ENCODE measurements at places on chromosomes 5 and 9.

DNA sequence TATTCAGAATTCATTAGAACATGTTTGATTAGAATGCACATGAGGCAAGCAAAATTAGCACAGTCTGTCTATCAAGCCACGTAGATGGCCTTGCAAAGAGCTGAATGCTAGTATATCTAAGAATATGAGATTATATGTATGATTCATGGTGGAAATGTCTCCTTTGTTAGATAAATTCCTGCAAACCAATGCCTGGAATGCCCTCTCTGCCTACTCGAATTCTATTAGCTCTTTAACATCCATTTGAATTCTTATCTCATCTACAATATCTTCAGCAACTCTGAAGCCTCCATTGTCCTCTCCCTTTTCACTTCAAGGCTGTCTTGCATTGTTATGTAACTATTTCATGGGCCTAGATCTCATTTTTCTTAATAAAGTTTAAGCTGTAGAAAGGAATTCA, 205.5 kb downstream of the TMC1 start:
- no peak for DNase-seq

- no peak for DNase-seq
Measured at GRCh38 chr9:79613145-79613544, 41.4 kb downstream of the TLE4 start.

GRCh38 chr5:94744906-94745305, 126.4 kb downstream of the SLF1 start:
- no peak for DNase-seq

DNA sequence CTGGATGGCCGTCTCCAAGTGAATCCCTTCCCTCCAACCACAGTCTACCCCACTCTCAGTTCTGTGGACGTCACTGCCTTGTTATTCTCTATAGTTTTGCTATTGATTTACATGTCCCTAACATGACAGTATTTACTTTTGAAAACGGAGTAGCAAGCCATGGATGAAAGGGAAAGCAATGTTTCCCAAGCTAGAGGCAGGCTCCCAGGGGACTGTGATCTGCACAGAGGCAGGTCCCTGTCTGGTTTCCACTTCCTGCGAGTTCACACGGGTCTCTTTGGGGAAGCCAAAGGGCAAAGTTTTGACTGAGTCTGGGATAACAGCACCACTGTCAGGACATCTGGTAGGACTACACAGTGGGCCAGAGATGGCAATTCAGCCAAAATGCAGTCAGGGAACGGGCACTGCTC, 12.7 kb downstream of the C9orf153 start:
- no peak for DNase-seq

DNA sequence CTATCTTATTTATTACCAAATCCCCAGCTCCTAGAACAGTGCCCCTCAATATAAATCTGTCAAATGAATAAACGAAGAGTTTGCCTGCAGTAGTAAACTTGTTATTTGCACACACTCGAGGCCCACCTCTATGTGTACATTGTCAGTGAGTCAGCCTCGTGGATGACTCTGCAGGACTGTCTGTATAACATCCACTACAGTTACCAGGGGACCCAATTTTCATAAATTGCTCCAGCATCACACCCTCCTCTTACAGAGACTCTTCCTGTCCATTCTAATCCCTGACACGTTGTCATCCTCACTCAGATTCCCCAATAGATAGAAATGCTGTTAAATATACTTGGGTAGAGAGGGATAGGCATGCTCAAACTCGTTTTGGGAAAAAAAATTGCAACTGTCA, 478.5 kb downstream of the RAB3C start:
- DNase-seq: no peak

GRCh38 chr5:171957591-171958251, 48.7 kb downstream of the FBXW11 start:
- DNase-seq: no peak

DNA sequence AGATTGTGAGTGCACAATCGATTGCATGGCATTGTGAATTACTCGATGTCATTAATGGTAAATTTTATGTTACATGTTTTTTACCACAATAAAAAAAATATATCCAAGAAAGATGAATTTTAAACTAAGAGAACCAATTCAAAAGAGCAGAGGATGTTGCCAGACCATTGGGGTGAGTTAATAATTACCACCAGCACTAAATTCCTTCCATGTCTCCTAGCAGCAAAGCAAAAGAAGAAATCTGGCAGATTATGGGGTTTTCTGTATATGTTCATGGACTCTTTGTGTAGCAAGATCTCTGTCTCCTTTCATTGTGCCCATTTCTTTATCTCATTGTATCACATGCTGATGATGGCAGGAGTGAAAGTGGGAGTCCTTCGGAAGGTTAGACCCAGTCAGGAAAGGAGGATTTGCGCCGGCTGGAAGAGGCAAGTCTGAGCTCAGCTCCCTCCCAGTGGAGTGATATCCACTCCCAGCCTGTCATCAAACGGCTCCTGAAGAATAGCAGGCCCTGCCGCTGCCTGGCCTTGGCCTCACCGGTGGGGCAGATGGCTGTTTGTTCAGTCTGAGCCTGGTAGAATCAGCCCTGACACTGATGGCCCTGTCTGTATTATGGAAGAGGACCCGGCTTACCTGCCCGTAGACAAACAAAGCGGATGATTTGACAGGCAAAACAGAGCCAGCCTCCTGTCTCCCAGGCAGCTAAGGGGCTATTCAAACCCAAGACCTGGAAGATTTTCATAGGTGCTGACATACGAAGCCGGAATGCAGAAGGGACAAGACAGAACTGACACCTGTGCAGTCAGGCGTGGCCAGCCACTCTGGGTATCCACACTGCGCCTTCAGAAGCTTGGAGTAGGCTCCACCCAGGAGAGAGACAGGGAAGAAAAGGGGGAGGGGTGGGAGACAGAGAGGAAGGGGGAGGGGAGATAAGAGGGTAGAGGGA, 21.9 kb upstream of the FOXE1 start:
- DNase-seq: no peak

DNA sequence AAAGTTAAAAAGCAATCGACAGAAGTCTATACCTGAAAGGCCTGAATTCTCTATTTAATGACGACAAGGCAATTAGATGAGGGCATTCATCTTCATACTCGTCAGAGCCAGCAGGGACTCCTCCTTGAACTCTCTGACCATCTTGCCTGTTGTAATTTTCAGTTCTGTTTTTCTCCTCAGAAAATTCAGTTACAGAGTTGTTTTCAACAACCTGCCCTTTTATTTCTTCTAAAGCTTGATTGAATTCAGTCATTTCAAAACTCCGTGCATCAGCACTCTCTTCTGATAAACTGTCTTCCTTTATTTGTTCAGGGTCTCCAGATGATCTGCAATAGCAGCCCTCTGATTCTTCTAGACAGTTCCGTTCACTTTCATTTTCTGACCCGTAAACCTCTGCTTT, 15.6 kb downstream of the RIOK2 start:
- DNase-seq: no peak

GRCh38 chr5:178394074-178394473, 161.5 kb upstream of the PHYKPL start:
- no peak for DNase-seq

- DNase-seq: no peak
Measured at GRCh38 chr9:112541685-112542084, 55.1 kb downstream of the KIAA1958 start.

- DNase-seq: no peak
Measured at GRCh38 chr9:86351880-86352279, 2.3 kb downstream of the TUT7 start.

GRCh38 chr5:147177125-147177840, 57.5 kb upstream of the STK32A start:
- no peak for DNase-seq

- DNase-seq: no peak
Measured at GRCh38 chr5:39169081-39169480, 50.3 kb downstream of the FYB1 start.

GRCh38 chr5:62143268-62144229, 162.5 kb upstream of the KIF2A start:
- DNase-seq: no peak

GRCh38 chr9:33130961-33131789, 36.0 kb downstream of the B4GALT1 start:
- DNase-seq: no peak

DNA sequence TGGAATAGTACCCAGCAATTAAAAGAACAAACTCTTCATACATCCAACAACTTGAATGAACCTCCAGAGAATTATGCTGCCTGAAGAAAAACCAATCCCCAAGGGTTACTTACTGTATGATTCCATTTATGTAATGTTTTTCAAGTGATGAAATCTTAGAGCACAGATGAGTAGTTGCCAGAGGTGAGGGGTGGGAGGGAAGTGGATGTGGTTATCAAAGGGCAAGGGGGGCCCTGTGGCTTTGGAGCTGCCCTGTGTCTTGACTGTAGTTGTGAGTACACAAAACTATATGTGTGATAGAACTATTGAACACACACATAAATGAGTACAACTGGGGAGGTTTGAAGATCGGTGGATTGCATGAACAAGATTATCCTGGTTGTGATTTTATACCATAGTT, 115.8 kb upstream of the SLC25A48 start:
- DNase-seq: no peak

- no peak for DNase-seq
Measured at GRCh38 chr5:54630738-54631359, 113.3 kb downstream of the SNX18 start.

DNA sequence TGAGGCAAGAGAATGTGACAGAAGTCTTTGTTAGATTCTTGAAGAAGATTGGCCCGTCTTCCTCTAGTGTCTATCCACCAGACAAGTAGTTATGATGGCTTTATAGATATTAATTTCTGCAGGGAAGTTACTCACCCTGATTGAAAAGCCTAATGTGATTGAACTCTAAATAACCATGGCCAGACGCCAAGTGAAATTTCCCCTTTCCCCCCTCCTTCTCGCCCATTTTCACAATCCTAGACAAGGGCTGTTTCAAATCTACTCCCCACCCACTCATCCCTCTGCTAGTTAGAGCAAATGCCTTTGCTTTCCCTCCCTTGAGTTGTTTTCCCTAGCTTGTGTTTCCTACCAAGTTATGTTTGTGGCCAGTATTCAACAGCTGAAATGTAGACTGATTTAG, 182.5 kb downstream of the TMEM167A start:
- DNase-seq: no peak

- DNase-seq: no peak
Measured at GRCh38 chr5:37396352-37396751, 17.2 kb downstream of the WDR70 start.

DNA sequence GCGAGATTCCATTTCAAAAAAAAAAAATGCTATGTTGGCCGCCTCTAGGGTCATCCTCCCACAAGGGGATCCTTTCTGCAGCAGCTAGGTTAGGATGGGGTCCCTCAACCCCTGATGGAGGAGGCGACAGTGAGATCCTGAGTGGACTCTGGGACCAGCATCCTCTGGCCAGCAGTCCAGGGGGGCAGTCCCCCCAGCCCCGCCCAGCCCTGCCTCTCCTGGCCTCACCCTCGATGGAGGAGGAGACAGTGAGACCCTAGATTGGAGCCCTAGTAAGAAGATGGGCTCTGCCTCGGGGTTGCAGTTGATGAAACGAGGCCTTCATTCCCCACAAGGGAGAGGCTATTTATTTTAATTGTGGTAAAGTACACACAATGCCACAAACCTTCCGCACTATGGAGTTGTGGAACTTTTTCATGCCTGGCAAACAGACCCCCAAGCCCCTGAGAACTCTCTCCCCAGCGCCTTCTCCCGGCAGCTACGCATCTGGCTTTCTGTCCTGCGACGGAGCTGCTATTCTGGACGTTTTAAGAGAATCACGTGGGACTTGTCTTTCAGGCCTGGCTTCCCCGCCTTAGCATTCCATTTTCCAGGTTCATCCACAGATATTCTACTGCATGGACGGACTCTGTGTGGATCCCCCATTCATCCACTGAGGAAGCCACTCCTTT, 15.8 kb downstream of the VAV2 start:
- no peak for DNase-seq

GRCh38 chr5:1468247-1468612, 23.0 kb upstream of the SLC6A3 start:
- DNase-seq: no peak

GRCh38 chr9:87212605-87213021, 265.3 kb upstream of the GAS1 start:
- no peak for DNase-seq

DNA sequence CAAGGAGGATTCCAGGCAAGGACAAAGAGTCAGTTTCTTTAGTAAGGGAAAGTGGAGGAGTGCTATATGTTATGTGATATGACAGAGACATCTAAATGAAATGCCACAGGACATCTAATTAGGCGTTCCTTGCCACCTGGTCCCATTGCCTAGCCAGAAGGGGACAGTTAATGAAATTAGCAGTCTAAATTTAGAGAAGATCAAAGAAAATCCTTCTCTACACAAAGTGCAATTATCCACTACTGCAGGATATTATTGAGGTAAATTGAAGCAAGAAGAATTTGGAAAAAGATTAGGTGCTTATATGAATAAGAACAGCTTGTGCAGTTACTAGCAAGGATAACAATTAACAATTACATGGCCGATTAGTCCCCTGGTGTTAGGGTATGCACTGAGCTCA, 495.3 kb upstream of the NMUR2 start:
- no peak for DNase-seq

GRCh38 chr9:15238646-15239045, 68.4 kb downstream of the TTC39B start:
- no peak for DNase-seq

- DNase-seq: no peak
Measured at GRCh38 chr5:147075187-147075586, 159.6 kb upstream of the STK32A start.

DNA sequence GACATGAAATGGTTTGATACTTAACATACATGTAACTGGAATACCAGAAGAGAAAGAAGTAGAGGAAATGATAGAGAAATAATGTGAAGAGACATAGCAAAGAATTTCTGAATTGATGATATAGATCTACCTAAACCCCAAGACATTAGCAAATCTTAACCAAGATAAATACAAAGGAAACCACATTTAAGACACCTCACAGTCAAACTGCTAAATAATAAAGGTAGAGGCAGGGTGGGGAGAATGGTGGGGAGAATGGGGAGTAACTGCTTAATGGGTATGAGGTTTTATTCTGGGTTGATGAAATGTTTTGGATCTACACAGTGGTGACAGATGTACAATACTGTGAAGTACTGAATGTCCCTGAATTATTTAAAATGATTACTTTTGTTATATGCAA, 17.5 kb downstream of the CARNMT1 start:
- DNase-seq: no peak

GRCh38 chr9:95030920-95031642, 286.4 kb downstream of the FANCC start:
- no peak for DNase-seq

DNA sequence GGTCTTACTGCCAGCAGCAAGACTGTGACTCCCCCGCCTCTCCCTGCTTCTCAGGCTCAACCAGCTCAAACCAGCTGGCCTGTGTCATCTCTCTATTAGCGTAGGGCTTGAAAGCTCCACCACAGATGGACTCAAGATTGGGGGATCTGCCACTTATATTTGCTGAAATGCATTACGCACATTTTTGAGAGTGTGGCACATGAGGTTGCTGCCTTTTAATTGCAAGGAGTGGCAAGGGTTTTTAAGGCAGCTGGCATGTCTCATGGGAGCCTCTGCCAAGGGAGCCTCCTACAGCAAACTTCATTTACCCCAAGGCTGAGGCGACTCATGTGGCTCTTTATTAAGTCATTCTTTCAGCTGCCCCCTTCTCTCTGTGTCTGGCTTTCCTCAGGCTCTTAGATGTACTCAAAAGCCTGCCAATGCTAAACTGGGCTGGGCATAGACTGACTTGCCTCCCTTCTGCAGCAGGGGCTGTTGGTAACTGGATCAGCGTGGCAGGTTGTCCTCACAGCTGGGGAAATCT, 219.3 kb downstream of the SMARCA2 start:
- DNase-seq: no peak

GRCh38 chr5:174344335-174344734, 298.8 kb downstream of the NSG2 start:
- DNase-seq: peak; percentile 20

GRCh38 chr9:137435980-137436760, 5.0 kb downstream of the ENTPD8 start:
- no peak for DNase-seq
